Left kidney (tissue), 8 donors: ENCODE measurements at places on chromosomes 4 and X. TPM values are rescaled to one million over a fixed set of nuclear protein-coding genes. Genes with fewer than 3 reads are reported as not detected.

Gene PRR32
- polyA plus RNA-seq: not detected

GRCh38 chr4:184313702-184314659 is 96.3 kb upstream of the ENPP6 start:
- no peak for DNase-seq

GRCh38 chrX:50770702-50771101 is 43.3 kb downstream of the SHROOM4 start:
- DNase-seq: no peak

GRCh38 chrX:115345615-115346014 is 56.1 kb downstream of the LUZP4 start:
- no peak for DNase-seq

DNA sequence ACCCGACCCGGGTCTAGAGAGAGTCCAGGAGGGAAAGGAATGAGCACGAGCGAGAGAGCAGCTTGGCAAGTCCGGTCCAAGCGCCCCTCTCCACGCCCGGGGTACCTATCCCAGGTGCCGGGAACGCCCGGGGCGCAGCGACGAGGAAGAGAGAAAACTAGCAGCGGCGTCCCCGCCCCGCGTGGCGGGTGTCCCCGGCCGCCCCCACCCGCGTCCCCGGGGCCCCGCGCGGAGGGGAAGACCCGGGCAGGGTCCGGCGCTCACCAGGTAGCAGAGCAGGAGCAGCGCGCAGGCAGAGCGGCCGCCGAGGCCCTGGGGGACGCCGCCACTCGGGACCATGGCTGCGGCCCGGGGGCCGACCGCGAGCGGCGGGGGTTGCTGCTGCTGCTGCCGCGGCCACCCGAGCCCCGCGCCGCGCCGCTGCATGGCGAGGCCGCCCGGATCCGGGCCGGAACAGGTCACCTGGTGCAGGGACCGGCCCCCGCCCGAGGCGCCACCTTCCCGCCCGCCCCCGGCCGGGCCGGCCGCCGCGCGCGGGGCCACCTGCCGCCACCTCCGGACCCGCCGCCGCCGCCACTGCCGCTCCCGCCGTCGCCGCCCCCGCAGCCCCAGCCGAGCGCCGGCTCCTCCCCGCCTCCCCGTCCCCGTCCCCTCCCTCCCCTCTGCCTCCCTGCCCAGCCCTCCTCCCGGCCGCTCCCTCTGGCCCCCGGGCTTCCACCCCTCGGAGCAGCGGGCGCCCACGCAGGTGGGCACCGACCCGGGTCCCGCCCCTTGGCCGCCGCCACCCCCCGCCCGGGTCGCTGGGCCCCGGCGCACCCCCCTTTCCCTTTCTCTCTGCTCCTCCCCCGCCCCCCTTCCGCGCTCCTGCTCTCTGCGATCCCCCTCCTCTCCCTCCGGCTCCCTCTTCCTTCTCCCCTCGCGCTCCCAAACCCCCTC is at the start of gene SEL1L3:
Gene SEL1L3, minus strand, starts transcription at position 578 of the 936 bp plus-strand sequence. Its CDS starts 152 bp downstream, at position 426.
- DNase-seq: no peak
